Motor neuron (in vitro differentiated cells): ENCODE measurements at places on chromosomes 12 and 14. TPM values are rescaled to one million over a fixed set of nuclear protein-coding genes. Genes with fewer than 3 reads are reported as not detected.

The KIF26A gene
- 12.3 and 14.2 TPM in 2 replicates for total RNA-seq

The ZNF10 gene
- total RNA-seq: 19.9 and 29.4 TPM in 2 replicates

The TAS2R30 gene
- total RNA-seq: 3.1 and 4.0 TPM in 2 replicates

The SLCO1B1 gene
- total RNA-seq: not detected in 2 replicates

The VCPKMT gene
- total RNA-seq: 12.3 and 14.6 TPM in 2 replicates
